ENCODE measurements at places on chromosomes 5 and 9.

GRCh38 chr9:36416890-36417289, 16.8 kb upstream of the RNF38 start:
- DNase-seq, result no peak

DNA sequence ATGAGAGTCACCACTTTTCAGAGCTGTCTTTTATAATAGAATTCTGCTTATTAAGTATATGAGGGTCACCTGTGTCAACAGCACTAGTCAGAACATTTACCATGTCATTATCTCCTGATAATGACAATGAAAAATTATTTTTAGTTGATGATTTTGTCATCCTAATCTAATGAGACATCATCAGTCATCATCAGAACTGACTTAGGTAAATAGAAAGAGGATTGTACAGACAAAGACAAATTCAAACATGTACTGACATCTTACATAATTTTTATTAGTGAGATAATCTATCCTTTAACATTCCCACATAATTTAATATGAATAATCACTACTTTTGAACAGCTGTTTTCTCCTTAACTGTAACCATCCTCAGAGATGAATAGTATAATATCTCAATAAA, 22.6 kb downstream of the CDH9 start:
- DNase-seq, result no peak

- DNase-seq, result no peak
Measured at GRCh38 chr5:103513701-103514100, 48.9 kb downstream of the NUDT12 start.

DNA sequence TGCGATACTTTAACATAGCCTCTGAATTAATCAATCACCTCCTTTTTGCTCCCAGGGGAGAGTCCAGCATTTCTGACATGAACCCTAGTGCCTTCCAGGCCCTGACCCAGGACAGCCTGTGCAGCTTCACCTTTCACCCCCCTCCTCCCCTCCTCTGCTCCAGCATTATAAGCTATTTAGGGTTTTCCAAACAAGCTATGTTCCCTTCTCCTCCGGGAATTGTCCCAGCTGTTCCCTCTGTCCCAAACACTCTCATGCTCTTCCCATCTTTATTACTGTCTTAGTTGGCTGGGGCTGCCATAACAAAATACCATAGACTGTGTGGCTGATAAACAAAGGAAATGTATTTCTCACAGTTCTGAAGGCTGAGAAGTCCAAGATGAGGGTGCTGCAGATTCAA, 161.5 kb downstream of the EBF1 start:
- no peak for DNase-seq

GRCh38 chr9:114603248-114603647, 7.8 kb upstream of the TMEM268 start:
- DNase-seq, result no peak

GRCh38 chr5:81195335-81195929, 37.7 kb upstream of the CKMT2 start:
- no peak for DNase-seq

- no peak for DNase-seq
Measured at GRCh38 chr5:127515693-127516440, 1.6 kb upstream of the PRRC1 start.

GRCh38 chr5:73902327-73903051, 276.5 kb downstream of the ARHGEF28 start:
- DNase-seq, result no peak

- DNase-seq, result no peak
Measured at GRCh38 chr9:20632705-20633104, 10.4 kb upstream of the MLLT3 start.

GRCh38 chr9:6405371-6405770, 7.6 kb upstream of the UHRF2 start:
- DNase-seq, result no peak

DNA sequence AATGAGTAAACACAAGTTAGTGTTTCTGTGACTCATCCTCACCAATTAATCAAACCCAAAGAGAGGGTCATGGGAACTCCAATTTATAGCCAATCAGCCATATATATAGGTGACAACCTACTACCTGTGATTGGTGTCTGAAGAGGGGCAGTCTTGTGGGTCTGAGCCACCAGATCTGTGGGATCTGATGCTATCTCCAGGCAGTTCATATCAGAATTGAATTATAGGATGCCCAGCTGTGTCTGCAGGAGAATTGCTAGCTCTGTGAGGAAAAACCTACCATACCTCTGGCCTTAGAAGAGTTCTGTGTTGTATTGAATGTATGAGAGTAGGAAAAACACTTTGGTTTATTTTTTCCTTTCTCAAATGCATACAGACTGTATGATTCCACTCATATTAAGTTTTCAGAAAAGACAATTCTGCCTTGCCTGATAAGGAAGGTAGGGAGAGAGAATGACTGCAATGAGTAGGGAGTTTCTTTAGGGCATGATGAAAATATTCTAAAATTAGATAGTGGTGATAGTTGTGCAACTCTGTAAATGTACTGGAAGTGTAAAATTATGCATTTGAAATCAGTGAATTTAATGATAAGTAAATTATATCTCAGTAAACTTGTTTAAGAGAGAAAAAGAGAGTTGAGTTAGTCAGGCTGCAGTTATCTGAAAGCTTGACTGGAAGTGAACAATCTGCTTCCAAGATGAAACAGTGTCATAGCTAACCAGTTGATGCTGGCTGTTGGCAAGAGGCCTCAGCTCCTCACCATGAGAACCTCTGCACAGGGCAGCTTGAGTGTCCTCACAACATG, 274.9 kb downstream of the AUH start:
- no peak for DNase-seq

DNA sequence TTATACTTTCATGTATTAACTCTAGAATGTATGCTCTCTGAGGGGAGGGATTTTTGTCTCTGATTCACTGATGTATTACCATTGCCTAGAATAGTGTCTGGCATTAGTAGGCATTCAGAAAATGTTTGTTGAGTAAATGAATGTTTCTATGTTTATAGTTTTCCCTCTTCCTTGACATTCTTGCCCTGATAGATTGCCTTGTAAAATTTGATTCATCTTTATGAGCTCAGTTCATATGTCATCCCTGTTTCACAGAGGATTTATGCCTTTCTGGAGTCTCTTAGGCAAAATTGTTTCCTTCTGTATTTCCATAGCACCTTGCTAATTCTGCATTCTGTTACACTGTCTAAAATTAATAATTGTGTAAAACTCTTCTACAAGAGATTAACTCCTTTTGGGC, 72.3 kb downstream of the RASA1 start:
- DNase-seq, result no peak

DNA sequence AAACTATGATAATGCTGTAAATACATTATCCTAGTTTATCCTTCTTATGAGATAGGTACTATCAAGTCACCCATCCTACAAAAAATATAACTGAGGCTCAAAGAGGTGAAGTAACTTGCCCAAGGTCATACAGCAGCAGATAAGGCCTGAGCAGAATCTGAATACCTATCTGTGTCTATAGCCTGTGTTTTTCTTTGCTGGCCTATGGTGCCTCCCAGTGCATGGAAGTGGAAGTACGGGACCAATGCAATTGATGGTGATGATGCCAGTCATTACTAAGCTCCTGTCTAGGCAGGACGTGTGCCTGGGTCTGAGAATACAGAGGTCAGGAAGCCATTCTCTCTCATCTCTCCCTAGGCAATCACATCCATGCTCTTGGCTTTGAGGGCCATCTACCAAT, 67.8 kb downstream of the FAT2 start:
- DNase-seq, result no peak

DNA sequence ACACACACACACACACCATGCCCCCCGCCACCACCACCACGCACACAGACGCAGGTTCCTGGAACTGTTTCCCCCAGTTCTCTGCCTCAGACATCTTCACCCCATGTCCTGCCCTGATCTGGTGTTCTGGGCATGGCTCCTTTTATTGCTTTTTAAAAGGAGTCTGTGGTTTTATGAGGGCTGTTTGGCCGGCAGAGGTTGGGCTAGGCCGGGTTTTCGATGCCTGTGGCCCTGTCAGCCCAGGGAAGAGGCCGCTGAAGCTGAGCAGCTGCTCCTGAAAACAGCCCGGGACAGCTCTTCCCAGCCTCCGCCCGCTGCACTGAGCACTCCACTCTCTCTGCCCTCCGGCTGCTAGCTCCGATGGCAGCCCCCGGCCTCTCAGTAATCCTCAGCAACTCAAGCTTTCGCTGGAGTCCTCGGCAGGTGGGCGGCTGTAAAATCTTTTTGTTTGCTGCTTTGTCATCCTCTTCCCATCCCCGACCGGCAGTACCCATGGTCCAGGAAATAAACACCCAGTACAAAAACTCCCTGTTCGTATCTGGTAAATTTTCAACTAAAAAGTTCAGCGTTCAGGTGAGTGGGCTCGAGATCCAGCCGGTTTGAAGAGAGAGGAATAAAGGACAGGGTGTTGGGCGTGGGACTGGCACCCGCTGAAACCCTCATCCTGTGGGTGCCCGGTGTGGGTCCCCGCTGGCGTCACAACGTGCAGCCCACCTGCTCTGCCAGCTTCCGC, 103.0 kb upstream of the ERCC6L2 start:
- no peak for DNase-seq

DNA sequence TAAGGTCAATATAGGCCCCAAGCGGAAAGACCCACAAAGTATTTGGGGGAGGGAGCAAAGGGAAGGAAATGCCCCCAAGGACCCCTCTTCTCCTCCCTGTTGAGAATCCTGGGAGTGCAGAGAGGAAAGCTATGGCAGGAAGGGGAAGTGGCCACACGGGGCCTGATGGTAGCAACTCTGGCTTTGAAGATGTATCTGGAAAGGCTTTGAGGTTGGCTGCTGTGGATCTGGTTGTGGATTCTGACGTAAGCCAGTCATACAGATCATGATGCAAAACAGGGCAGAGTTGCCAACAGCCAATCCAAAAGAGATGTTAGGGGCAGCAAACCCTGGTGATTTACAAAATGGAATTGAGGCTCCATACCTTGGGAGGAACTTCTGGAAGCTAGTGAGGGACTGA, 108.8 kb downstream of the PRKACG start:
- no peak for DNase-seq

- no peak for DNase-seq
Measured at GRCh38 chr5:171650597-171650996, 135.0 kb upstream of the SMIM23 start.

DNA sequence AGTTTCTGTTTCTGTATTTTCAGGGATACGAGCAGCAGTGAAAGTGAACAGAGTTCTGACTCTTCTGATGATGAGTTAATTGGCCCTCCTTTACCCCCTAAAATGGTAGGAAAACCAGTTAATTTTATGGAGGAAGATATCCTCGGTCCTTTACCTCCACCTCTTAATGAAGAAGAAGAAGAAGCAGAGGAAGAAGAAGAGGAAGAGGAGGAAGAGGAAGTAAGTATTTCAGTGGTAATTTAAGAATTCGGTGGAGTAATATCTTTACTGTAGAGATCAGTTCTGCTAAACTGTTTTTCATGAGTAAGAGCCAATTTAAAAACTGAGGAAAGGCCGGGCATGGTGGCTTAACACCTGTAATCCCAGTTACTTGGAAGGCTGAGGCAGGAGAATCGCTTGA, 17.2 kb downstream of the WDR70 start:
- no peak for DNase-seq

GRCh38 chr5:56638768-56639238, 176.5 kb upstream of the MAP3K1 start:
- no peak for DNase-seq

- DNase-seq, result no peak
Measured at GRCh38 chr9:127772603-127773002, 5.9 kb downstream of the SH2D3C start.

GRCh38 chr9:2055203-2055658, 40.1 kb downstream of the SMARCA2 start:
- DNase-seq, result no peak

DNA sequence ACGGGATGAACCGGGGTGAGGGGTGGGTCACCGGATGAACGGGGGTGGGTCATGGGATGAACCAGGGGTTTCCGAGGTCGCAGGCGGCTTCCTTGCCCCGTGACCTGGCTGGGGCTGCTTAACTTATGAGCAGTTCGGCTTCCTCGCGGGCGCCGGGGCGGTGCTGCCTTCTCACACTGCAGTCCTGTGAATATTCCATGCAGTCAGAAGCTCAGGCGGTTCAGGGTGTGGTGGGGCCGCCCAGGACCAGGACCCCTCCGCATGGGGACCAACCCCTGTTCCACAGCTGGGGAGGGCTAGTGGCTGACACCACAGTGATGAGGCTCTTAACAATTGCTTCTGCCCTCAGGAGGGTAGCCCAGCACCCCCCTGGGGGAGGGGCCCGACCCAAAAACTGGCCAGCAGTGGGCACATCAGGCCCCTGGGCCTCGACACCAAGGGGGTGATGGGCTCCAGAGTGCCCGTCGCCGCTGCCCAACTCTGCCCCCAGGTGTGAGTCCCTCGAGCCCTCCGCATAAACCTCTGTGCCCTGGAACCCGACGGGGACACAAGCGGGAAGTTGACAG, 30.9 kb upstream of the SLC9A3 start:
- no peak for DNase-seq

GRCh38 chr9:90839183-90839728, 37.6 kb downstream of the SYK start:
- no peak for DNase-seq

DNA sequence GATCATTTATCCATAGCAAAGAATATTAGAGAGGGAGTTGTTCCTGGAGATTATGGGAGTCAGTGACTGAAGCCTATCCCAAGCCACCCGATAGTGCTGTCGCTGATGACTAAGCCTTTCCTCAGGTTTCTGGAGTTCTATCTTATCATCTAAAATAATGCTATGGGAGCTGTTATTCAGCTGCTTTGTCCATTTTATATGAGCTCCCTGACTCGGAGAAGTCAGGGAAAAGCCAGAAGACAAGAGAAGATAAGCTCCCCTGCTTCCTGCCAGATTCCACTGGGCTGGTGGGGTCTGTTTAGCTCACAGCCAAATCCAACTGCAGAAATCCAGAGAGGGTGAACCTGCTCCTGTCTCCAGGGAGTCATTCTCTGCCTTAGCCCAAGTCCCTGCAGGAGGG, 148.2 kb downstream of the DROSHA start:
- no peak for DNase-seq

DNA sequence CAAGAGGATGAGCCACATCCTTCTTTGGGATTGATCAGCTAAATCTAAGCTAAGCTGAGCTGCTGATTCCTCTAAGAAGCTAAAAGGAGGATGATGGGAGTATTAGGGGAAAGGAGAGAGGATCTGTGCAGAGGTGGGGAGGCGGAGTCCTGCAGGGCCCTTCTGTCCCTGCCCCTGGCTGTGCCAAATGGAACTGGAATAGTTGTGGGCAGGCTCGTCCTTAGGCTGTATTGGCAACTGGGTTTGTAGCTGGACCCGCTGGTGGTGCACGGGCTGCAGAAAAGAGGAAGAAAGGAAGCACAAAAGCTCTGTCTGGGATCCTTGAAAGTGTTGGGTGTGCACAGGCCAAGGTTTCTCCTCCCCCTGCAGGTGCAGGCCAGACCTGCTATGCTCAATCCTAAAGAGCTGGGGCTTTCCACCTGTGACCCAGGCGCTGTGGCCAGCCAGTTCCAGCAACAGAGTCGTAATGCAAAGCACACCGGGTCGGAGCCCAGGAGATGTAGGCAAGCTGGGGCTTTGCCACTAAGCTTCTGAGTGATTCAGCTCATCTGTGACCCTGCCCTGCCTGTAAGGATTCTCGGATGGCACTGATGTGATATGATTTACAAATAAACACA, 9.8 kb downstream of the CLTB start:
- DNase-seq, result no peak

Measured in effector CD8-positive, alpha-beta T cell (primary cell).